ENCODE measurements at places on chromosomes 4 and X.

GRCh38 chr4:5143306-5143861 is 92.1 kb downstream of the STK32B start:
- no peak for DNase-seq

DNA sequence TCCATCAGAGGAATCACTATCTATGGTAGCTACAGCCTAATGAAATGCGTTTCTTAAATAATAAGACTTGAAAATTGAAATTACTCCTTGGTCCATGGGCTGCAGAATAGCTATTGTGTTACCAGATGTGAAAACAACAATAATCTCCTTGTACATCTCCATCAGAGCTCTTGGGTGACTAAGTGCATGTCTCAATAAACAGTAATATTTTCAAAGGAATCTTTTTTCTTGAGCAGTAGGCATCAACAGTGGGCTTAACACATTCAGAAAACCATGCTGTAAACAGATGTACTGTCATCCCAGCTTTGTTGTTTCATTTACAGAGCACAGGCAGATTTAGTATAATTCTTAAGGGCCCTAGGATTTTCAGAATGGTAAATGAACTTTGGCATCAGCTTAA is 67.3 kb downstream of the GLUD2 start:
- no peak for DNase-seq

GRCh38 chr4:76641758-76642157 is 206.7 kb downstream of the SHROOM3 start:
- DNase-seq, result peak; percentile 59

DNA sequence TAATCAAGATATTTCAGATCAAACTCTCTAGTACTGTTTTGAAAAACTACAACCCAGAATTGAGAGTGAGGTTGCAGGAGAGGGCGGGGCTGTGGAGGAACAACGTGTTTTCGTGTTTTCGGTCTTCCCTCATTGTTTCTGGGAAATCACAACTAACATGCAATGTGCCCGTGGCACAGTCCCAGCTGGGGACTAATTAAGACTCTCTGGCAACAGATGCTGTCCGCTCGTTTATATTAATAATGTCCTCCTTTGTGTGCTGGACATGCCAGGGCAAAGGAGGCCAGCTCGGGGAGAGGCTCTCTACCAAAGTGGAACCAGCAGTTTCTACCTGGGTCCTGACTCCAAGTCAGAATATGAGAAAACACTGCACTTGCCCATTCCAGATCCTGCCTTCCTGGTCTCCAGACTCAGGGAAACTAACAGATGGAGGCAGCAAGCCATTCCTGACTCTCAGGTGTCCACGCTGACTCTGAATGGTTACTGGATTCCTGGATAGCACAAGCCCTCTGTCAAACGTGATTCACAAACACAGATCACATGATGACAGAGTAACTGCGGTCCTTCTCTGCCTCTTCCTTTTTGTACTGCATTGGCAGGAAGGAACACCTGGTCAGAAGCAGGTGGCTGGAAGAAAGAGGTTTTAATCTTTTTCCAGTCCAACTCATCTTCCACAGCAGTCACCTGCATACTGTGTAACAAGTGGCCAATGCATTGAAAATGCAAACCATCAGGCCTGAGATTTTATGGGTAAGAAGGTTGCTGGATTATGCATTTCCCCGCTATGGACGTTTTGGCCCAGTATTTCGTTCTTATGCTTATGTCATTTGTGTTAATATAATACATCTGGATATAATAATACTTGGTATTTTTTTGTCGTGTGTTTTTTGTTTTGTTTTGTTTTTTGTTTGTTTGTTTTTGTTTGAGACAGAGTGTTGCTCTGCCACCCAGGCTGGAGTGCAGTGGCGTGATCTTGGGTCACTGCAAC is 65.0 kb downstream of the COQ2 start:
- DNase-seq, result peak; percentile 79

DNA sequence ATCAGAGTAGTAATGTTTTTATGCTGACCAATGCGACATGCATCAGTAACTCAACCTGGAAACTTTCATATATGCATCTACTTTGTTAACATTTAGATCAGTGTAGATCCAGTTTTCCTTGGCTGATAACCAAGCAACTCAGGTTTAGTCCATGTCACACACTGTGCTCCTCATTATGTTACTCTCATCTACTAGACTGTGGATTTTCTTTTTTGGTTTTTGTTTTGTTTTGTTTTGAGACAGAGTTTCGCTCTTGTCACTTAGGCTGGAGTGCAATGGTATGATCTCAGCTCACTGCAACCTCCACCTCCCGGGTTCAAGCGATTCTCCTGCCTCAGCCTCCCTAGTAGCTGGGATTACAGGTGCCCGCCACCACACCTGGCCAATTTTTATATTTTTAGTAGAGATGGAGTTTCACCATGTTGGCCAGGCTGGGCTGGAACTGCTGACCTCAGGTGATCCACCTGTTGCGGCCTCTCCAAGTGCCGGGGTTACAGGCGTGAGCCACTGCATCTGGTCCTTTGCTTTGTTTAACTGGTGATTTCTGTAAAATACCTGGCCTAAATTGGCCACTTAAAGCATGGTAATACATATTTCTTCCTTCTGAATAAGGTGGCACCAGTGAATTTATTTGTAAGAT is 48.6 kb downstream of the SMARCAD1 start:
- no peak for DNase-seq

- no peak for DNase-seq
These were observed 55.0 kb upstream of the PAK3 start for GRCh38 chrX:111041018-111041462.

- DNase-seq, result no peak
These were observed 15.8 kb downstream of the RPL39 start for GRCh38 chrX:119775517-119776238.

DNA sequence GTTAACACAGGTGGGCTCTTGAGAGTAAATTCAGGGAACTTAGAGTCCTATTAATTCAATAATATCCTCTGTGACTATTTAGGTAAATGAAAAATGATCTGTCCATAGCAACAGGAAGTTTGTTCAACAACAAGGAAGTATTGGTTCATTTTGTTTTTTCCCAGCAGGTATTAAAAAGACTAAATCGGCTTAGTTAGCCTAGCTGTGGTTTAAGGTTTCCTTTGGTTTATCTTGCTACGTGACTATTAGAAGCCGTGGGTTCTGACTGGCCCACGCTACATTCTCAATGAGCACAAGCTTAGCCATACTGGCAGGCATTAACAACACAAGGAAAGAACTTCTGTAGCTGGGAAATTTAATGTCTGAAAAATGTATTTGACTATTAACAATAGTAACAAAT is 168.8 kb upstream of the HS3ST1 start:
- DNase-seq, result peak; percentile 71

DNA sequence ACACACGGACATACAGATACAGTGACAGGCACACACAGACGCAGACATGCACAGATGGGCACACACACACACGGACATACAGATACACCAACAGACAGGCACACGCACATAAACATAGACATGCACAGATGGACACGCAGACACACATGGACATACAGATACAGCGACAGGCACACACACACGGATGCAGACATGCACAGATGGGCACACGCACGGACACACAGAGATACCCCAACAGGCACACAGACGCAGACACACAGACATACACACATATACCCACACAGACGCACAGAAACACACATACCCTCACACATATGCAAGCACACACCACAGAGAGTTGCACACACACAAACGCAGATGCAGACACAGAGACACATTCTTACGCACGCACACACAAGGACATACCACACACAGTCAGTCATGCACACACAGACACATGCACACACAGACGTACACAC is 24.4 kb upstream of the SLC25A6 start:
- no peak for DNase-seq

DNA sequence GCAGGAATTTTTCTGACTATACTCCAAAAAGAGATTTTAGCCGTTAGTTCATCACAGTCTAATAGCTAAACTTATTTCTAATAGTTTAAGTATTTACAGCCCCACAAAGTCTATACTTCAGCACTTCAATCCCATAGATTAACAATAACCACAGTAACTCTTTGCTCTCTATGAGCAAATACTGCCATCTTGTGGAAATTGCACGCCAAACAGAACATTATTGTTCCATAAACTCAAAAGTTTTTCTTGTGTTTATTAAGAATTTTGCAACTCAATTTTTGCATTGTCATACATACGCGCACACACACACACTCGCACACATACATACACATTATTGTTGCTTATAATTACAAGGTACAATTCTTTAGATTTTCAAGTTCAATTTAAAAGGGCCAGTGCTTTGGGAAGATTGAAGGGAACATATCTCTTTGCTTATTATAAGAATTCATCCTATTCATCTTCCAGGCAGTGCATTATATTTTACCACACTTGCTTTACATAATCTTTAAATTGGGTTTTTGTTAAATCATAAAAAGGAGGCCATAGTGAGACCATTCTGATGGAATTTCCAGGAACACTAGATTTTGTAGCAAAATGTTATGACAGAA is 63.8 kb upstream of the ATOH1 start:
- DNase-seq, result peak; percentile 8

GRCh38 chrX:103782640-103783039 is 6.0 kb downstream of the PLP1 start:
- DNase-seq, result no peak

- no peak for DNase-seq
These were observed 685.8 kb downstream of the GABRG1 start for GRCh38 chr4:45438047-45438446.

DNA sequence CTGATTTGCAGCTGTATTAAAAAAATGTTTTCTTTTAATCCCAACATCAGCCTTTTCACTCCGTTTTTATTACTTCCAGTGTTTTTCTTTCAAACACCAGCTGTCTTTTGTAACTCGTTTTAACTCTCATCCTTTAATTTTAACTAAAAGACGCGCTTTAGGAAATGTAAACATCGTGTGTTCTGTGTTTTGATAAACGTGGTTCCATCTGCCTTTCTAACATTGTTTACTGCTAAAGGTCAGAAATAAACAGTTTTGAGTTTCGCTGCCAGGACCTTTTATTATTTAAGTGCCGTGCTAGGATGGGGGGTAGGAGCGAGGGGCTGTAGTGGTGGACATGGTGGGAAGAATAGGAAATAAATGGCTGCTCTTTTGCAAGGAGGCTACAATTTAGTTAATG is 1.5 kb downstream of the N4BP2 start:
- DNase-seq, result no peak

- DNase-seq, result peak; percentile 56
These were observed 75.9 kb upstream of the CITED1 start for GRCh38 chrX:72381439-72382201.

GRCh38 chrX:82677286-82677685 is 830.8 kb upstream of the POU3F4 start:
- DNase-seq, result no peak

GRCh38 chr4:1711055-1711570 is 1.0 kb downstream of the SLBP start:
- no peak for DNase-seq

DNA sequence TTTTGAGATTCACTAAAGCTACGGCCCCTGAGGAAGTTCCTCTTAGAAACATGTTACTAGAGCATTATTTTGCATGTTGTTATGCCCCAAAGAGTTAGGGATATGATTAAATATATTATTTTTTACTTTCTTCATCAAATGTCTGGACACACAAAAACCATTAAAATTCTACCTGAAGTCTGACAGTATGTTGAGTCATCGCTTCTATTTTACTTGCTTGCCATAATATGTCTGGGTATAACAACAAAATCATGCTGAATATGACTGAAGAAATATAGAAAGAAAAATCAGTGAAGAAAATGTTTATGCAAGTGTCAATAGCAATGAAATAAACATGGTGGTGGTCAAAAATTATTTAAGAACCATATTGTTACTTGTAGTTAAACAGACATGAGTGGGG is 1818.5 kb upstream of the ADGRL3 start:
- no peak for DNase-seq

DNA sequence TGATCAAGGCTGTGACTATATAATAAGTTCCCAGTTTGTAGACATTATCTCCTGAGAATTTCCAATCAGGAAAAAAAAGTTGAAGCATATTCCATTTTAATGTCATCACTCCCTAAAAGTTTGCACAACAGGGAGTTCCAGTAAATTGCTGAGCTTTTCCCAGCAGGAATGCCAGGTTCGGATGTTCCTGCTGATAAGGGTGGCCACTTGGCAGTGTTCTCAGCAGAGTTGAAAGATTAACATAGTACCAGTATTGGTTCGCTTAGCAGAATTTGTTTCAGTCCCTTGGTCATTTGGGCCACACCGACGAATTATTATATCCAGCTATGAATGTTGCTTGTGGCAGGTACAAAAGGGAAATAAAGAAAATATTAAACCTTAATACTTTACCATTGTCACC is 5.2 kb upstream of the CXCL2 start:
- no peak for DNase-seq

DNA sequence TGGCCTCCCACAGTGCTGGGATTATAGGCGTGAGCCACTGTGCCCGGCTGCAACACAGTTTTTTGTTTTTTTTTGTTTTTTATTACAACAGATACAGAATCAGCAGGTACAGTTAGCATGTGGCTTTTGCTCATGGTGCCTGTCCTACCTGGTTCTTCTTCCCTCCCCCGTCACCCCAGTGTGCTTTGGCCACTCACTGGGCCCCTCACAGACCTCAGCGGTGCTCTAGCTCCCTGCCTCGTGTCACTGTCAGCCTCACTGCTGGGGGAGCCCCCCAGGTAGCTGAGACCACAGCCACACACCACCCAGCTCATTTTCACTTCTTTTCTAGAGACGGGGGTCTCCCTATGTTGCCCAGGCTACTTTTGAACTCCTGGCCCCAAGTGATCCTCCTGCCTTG is 38.7 kb downstream of the HTT-AS start:
- DNase-seq, result no peak

GRCh38 chrX:155534800-155535199 is 76.4 kb upstream of the F8A3 start:
- DNase-seq, result no peak

GRCh38 chr4:60790608-60791007 is 409.5 kb upstream of the ADGRL3 start:
- no peak for DNase-seq

GRCh38 chrX:78532363-78532762 is 126.8 kb downstream of the RTL3 start:
- DNase-seq, result no peak

DNA sequence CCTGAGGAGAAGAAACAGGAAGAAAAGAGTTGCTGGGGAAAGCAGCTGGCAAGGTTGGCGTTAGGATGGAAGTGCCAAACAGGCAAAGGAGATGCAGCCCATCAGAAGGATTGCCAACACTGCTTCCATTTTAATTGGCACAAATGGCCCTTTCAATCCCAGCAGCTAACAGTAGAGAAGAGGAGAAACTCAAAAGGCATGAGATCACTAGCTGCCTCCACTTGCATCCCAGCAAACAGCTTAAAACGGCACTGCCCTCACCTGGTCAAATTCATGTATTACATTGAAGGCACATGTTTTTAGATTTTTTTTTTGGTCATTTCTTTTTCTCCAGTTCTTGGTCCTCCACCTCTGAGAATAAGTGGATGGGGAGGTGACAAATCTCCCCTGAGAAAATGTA is 14.9 kb upstream of the LOC101059915 start:
- no peak for DNase-seq

DNA sequence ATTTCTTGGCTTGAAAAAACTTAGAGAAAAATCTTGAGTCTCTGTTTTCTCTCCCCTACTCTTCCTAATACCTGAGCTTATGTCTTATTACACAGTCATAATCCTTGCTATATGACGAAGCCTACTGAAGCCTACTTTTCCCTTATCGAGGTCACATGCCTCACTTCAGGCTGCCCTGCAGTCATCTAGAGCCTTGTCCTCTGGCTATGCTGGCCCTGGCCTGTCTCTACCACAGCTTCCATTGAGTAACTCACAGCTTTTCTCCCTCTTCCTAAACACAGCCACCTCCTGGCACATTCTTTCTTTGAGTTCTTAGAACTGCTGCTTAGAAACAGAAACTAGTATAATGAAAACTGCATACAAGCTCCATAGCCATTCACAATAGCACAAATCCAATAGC is 1698.3 kb downstream of the STIM2 start:
- DNase-seq, result no peak

GRCh38 chr4:73193659-73194058 is 64.9 kb downstream of the ANKRD17 start:
- no peak for DNase-seq
